Fibroblast of skin of left quadriceps (primary cell): ENCODE measurements at places on chromosomes 16 and 17.

GRCh38 chr17:2551928-2552327, 40.2 kb upstream of the METTL16 start:
- DNase-seq, result no peak

DNA sequence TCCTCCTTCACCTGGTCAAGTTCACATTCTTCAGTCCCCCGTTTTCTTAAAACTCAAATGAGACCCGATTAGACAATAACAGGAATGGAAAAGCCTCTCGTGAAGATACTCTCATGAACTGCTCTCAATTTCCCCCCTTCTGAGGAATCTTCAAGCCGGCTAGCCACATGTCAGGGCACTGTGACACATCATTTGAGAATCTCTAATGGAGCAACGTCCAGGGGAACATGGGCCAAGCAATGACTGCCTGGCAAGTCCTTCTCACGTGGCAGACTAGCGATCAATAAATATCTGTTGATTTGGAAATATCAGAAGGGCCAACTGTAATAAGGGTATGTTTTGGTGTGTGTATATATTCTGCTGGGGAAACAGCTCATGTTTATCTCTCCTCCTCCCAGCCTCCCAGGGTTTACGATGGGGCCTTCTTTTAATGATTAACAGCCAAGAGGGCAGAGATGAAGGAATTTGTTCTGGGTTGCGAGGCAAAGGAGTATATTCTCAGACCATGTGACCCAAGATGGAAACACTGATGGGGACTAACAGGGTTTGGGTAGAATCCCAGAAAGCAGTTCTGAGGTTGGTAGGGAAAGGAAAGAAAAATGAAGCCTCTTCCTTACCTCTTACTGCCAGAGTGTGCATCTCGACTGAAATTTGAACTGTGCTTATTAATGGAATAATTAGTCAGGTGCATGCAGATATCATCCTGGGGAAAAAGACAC, 21.4 kb downstream of the TTLL6 start:
- DNase-seq, result peak; percentile 40

DNA sequence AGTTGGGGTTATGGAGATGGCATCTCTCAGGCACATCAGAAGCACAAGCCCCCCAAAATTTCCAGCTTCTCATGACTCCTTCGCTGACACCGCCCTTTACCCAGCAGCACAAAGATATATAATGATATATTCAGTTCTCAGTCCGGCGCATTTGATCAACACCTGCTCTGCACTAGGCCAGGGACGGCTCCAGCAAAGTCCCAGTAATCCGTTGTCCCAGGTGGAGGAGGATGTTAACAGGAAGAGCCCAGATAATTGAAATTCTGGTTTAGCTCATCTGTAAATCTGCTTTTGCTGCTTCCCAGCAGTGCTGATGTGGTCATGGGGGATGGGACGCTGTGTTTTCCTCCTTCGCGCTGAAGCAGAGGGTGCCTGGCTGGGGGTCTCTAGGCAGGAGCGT, 131.5 kb downstream of the OR1D5 start:
- DNase-seq, result no peak

- no peak for DNase-seq
These were observed 6.7 kb upstream of the GUCY2D start for GRCh38 chr17:7995724-7996123.

GRCh38 chr17:81966343-81967243, 5.6 kb upstream of the NOTUM start:
- DNase-seq, result no peak

DNA sequence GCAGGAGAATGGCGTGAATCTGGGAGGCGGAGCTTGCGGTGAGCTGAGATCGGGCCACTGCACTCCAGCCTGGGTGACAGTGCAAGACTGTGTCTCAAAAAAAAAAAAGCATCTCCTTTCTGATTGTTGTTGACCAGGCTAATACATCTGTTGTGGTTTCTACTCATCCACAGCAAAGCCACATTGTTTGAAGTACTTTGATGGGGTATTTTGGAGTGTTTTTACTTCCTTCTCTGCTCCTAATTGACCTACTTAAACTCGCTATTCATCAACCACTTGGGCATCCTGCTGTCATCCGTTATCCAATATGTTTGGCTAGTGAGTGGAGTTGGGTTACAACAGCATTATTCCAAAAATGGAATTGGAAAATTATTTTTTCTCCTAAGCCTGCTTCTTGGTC, 3.5 kb upstream of the CDC27 start:
- DNase-seq, result no peak

DNA sequence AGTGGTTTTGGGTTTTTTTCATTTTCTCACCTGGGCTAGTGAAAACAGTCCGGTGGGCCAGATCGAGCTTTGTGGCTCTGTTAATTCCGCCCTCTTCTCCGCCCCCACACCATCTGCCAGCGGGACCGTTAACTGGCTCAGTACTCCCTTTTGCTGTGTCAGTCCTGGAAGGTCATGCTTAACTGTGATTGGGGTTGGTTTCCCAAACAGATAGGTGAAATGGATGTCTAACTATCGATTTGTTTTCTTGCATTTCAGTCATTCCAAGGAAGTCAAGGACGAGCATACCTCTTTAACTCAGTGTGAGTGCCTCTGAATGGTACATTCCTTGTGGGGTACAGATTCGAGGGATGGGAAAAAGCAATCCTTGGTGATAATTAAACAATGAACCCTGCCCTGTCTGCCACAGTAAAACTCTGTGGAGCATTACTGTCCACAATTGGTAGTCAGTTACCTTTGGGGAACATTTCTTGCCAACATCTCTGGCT, 56.7 kb downstream of the YPEL2 start:
- DNase-seq, result no peak

DNA sequence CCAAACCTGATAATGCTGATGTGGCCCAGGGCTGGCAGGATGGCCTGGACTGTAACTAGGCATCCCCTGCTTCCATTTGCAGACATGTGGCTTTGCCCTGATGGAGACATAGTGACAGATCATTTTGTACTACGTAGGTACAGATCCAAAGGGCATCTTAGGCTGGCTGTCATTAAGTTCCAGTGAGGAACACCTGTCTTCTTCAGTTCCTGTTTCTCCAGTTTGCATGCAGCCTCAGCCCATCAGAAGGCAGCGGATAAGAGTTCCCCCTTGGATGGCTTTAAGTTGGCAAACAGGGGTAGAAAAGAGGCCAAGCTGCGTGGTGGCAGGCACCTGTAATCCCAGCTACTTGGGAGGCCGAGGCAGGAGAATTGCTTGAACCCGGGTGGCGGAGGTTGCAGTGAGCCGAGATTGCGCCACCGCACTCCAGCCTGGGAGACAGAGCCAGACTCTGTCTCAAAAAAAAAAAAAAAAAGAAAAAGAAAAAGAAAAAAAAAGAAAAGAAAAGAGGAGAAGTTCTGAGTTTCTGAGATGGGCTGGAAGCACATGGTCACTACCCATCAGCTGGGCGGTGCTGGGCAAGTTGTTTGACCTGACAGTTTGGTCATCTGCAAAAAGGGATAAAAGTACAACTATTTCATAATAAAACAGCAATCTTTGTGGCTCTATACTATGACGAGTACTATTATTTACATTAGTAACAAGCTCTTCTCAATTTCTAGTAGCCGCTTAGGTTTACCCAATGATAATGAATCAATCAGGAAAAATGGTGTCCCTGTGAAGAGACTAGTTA, 42.7 kb downstream of the CPPED1 start:
- DNase-seq, result no peak

DNA sequence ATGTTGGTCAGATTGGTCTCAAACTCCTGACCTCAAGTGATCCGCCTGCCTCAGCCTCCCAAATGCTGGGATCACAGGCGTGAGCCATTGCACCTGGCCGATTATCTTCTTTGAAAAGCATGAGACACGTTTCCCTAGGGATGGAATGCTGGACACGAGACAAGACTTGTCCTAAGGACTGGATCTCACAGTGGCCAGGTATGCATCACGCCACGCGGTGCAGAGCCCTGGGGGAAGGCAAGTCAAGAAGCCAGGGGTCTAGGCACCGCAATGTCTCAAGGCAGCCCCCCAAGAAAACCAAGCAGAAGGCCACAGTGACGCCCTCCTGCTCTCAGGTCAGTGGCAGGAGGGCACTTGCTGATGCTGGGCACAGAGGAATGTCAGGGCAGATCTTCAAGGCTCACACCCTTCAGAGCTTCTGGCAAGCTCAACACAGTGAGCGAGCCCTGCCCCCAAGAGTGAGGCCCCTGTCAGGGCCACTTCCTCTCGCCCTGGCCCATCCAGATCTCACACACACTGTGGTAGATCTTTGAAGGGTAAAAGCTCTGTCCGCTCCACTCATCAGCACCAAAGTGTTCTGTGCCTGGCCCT, 134.7 kb downstream of the ZNF778 start:
- DNase-seq, result no peak

DNA sequence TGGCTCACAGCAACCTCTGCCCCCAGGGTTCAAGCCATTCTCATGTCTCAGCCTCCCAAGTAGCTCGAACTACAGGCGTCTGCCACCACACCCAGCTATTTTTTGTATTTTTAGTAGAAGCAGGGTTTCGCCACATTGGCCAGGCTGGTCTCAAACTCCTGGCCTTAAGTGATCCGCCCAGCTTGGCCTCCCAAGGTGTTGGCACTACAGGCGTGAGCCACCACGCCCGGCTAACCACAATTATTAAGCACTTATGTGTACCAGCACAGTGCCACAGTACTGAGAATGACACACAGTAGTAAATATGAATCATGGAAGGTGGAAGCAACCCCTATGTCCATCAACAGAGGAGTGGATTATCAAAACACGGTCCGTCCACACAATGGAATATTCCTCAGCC, 49.8 kb downstream of the COTL1 start:
- no peak for DNase-seq

GRCh38 chr17:2724784-2725164, 13.2 kb upstream of the CLUH start:
- no peak for DNase-seq

DNA sequence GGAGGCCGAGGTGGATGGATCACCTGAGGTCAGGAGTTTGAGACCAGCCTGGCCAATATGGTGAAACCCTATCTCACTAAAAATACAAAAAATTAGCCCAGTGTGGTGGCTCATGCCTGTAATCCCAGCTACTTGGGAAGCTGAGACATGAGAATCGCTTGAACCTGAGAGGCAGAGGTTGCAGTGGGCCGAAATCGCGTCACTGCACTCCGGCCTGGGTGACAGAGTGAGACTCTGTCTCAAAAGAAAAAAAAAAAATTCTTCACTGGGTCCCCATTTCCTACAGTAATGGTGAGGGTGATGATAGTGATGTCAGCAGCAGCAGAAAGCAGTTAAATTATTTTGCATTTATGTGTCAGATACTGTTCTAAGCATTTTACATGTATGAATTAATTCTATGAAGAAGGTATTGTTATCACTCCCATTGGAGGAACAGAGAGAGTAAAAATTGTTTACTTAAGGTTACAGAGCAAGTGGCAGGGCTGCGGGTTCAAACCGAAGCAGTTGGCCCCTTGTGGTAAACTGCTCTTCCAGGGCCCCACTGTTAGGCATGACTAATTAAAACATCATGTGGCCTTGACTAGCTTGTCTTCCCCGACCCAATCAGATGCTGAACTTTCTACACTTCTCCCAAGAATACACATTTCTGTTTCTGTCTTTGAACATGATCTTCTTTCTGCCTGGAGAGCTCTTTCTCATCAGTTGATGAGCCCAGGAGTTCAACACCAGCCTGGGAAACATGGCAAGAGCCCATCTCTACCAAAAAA, 45.8 kb downstream of the STAT3 start:
- no peak for DNase-seq

DNA sequence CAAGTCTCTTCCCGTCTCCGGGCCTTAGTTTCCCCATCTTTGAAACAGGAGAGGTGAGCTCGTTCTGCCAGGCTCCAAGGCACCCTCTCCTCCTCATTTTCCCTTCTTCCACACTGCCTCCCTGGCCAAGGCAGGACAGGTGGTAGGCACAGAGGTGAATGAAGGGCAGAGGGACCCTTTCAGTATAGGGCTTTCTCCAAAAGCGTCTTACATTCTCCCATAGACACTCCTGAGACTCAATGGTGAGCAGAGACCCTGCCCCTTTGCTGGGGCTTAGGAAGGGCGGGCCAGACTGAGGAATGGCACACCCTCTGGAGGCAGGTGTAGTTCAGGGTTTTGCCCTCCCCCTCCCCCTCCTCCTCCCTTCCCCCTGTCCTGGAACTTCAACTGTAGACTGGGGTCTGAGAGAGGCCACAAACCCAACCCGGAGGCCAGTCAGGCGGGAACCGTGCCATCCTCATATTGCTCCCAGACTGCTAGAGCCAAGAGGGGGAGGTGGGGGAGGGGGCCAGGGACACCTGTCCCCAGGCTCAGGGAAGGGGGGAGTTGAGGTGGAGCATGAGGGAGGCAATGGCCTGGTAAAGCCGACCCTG, 1.9 kb downstream of the PLEKHH3 start:
- DNase-seq, result no peak

GRCh38 chr16:75102595-75102994, 14.0 kb downstream of the LDHD start:
- DNase-seq, result no peak

- DNase-seq, result no peak
These were observed 29.5 kb upstream of the MED9 start for GRCh38 chr17:17447264-17447663.

- no peak for DNase-seq
These were observed 265.5 kb downstream of the C16orf95 start for GRCh38 chr16:87051526-87052320.

- DNase-seq, result no peak
These were observed 17.4 kb upstream of the BRD7 start for GRCh38 chr16:50386139-50386538.

DNA sequence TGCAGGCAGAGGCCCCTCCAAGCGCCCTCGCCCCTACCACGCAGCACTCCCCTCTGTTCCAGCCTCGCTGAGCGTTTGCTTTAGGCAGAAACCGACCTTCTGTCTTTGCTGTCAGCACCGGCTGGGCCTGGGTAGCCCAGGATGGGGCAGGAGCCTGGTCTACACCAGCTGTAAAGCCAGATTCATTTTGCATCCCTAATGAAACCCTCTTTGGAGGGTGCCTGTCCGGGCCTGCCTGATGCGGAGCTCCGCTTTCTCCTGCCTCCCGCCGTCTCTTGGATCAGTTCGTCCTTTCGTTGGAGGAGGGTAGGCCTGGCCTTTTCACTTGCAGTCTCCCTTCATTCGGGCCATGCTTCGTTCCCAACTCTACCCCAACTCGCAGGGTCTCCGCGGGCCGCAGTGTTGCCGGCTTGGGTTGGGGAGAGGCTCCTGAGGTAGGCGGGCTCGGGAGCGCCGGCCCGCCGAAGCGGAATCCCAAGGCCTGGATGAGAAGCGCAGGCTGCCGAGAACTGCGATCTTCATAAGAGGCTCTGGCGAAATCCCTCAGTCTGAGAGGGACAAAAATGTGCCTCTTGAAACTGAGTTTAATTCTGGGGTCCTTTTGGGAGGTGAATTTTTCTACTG, 4.8 kb upstream of the HOXB8 start:
- DNase-seq, result no peak

DNA sequence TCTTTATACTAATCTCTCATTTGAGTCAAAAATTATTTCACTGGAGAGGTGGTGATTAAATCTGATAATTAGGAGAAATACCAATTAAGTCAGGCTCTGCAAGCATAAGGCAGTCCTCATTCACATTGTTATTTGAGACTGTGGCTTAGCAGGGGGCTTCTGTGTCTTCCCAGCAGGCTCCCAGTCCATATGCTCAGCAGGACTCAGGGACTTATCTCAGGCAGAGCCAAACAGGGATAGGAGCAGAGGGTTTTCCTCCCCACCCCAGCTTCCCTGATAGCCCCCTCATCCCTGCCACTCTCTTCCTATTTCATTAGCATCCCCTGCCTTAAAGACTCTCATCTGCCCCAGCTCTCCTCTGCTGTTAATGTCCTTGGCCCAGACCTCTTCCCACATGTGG, 104.3 kb upstream of the DNAH9 start:
- no peak for DNase-seq

- peak; percentile 26 for DNase-seq
These were observed 171.4 kb upstream of the DYNLRB2 start for GRCh38 chr16:80369138-80369958.

- no peak for DNase-seq
These were observed 4.4 kb downstream of the NTAN1 start for GRCh38 chr16:15051387-15051951.

GRCh38 chr16:89334988-89335802, 117.7 kb downstream of the ZNF778 start:
- no peak for DNase-seq
